NCI-H774 (cell line): ENCODE measurements at places on chromosomes 3 and 15.

DNA sequence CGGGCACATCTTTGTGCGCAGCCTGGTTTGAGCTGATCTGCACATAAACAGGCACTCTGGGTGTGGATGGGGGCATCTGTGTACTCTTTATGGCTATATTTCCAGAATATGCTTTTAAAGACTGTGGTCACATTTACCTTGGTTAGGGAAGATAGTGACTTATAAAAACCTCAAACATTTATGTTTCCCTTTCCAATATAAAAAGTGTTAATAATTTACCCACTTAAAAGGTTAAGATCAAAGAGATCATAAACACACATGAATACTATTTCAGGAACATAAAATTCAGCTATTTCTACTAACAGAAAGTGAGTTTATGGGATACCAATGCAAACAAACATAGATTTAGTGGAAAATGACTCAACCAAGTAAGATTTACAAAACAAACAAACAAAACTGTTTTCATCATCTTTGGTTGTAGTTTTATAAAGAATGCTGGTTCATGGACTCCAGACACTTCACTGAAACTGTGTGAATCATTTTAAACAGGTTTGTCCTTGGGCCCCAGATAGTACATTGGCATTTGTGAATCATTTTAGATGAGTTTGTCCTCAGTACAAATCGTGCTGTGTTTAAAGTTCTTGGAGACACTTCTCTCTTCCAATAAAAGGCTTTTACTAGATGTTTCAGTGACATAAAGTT lies 253.5 kb upstream of the CTDSPL start:
- no peak for DNase-seq

DNA sequence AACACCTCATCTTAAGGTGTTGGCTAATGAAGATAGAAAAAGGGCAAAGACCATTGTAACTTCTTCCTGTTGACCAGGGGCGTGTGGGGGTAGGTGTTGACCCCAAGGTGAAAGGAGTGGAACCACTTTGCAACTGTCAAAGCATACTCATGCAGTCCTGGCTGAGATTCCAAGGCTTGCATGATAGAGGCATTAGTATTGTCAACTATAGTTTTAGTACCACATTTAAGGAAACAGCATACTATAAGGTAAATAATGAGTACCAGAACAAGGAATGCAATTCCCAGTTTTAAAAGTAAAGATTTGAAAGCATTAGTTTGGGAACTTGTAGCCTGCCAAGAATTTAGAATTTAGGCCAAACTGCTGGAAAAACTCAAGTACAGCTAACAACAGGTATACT lies 27.8 kb upstream of the ADGRG7 start:
- no peak for DNase-seq

GRCh38 chr3:71125738-71126137 lies 457.8 kb downstream of the FOXP1 start:
- DNase-seq = no peak

- DNase-seq = no peak
These were observed at the start of gene PRR23E for GRCh38 chr3:127192576-127193232. Gene PRR23E, plus strand, starts transcription at chr3:127193131. Its CDS starts 3,555 bp downstream, at chr3:127196686.

GRCh38 chr3:124177071-124177470 lies 185.1 kb upstream of the ROPN1 start:
- DNase-seq = no peak

- no peak for DNase-seq
These were observed 101.3 kb upstream of the GALNT15 start for GRCh38 chr3:16073203-16073602.

DNA sequence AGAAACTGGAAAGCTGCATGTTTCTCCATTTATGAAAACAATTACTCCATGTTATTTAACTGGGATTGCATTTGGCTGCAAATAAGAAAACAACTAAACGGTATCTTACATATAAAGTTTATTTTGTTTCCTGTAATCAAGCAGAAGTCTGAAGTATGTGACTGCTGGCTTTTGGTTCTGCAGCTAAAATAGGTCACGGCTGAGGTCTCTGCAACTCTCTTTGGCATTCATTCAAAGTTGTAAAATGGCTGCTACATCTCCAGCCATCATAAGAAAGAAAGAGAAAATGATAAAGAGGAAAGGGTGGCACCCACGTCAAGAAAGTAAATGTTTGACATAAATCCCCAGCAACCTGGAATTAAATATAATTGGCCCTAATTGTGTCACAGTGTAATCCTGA lies 406.1 kb downstream of the TBC1D5 start:
- DNase-seq = no peak

GRCh38 chr3:183272791-183273190 lies 19.7 kb downstream of the B3GNT5 start:
- DNase-seq = no peak

DNA sequence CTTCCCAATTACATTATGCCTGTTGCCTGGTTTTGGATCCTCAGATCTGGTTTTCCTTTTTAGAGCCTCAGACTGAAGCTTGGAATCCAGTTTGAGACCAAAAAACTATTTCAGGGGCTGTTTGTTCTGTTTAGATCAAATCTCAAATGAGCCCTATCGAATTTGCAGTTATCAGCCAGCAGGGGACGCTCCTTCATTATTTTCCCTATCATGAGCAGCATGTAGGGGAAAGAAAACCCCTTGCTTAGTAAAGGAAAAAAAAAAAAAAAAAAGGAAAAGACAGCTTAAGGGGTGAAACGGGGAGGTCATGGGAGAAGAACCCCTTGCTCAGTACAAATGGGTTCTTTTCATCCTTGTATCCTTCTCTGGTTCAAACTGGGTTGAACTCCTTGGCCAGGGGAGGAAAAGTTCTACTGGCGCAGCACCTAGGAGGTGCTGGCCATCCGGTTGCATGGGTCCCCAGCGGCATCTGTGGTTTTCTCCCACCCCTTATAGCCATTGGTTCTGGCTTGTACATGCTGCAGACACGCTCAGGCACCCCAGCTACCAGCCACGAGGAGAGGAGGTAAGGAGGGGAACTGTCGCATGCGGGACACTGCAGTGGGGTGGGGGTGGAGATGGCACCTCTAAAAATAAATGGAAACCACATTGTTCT lies 1375.1 kb upstream of the ALCAM start:
- no peak for DNase-seq

- DNase-seq = no peak
These were observed 26.0 kb upstream of the VIPR1 start for GRCh38 chr3:42476225-42477125.

DNA sequence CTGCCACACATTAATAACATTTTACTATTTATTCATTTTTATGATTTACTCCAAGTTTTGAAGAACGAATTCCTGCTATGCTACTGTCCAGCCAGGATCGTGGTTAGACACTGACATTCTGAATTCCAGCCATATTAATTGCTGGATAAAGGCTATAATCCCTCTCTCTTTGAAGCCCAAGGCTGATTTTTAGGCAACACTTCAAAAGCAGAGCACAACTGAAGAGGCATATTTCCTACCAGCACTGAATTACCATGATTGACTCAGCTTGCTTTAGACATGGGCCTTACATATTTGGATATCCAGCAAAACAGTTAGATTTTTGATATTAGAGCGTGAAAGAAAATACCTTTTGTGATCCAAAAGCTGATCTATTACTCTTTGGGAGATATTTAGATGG lies 205.0 kb downstream of the ZIC1 start:
- no peak for DNase-seq

GRCh38 chr15:91604122-91604521 lies 249.4 kb upstream of the SLCO3A1 start:
- no peak for DNase-seq

DNA sequence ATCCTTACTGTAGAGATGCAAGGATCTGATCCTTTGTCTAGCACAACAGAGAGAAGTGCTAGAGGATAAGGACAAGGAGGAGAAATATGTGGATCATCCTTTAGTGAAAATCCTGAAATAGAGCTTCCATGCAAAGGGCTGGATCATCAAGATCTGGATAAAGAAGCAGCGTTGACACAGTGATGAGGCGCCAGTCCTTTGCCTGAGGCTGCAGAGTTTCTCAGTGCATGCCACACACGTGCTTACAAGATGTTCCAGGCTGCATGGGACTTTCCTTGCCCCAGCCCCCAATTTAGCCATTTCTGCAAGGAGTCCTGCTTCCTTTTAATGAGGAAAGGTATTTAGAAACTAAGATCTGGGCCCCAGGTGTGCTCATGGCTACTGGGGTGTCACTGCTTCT lies 7.2 kb upstream of the ABTB1 start:
- no peak for DNase-seq

DNA sequence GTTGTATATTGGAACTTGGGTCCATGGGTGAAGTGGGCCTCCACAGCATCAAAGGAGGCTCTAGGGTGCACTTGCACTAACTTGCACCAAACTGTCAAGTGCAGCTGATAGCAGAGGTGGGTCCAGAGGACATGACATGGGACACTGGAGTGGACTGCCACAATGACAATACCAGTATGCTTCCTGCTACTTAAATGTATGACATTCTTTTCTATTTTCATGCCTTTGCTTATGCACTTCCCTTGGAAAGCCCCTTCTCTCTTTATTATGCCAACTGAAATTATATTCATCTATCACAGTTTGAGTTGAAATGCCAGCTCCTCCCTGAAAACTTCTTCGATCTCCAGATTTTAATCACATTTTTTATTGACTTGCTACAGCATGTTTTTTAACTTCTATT lies 101.8 kb downstream of the CFAP20DC start:
- no peak for DNase-seq

- no peak for DNase-seq
These were observed 548.1 kb upstream of the LMCD1 start for GRCh38 chr3:7953449-7954014.

DNA sequence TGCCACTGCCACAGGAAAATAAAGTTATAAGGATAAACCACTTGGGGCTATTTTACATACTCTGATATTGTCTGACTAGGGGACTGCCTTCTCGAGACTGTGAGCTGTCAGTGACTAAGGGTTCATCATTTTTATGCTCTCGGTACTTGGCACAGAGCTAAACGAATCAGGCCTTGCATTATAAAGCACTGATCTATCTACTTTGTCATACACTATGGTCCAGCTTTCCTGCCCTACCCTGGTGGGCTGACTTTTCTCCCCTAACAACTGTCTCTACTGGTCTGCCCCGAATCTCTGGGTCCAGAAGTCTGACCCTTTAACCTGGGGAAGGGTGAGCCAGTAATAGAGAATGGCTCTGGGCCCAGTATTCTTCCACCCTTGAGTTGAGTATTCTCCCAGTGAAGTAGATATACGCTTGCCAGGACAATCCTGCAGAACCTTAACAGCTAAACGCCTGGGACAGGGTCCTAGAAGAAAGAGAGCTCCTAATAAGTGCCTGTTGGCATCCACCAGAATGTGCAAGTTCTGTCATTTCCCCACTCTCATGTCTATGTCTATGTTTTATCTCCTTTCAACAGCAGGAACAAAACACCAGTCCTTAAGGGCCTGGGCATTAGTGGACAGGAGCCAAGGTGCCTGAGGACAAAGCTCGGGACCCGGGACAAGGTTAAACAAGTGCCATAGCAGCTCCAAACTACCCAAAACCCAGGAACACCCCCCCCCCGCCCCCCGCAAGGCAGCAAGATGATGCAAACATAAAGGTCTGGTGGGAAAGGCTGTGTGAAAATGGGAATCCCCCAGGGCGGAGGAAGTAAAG lies 1.2 kb downstream of the LARP6 start:
- no peak for DNase-seq
